ENCODE measurements at places on chromosomes 3 and 15. TPM values are rescaled to one million over a fixed set of nuclear protein-coding genes. Genes with fewer than 3 reads are reported as not detected.

Gene LIPC
- total RNA-seq = not detected

Gene LARP6
- 37.5 TPM for total RNA-seq

Gene TPRA1
- 44.5 TPM for total RNA-seq

Gene TGM5
- not detected for total RNA-seq

Gene P2RY1
- total RNA-seq = under 0.01 TPM

Gene CNBP
- 440 TPM for total RNA-seq

Gene HTR3D
- not detected for total RNA-seq

Gene EPHA6
- total RNA-seq = not detected

Gene PYGO1
- 1.0 TPM for total RNA-seq

Gene RETNLB
- not detected for total RNA-seq

Gene ZSCAN2
- 5.1 TPM for total RNA-seq

Gene FBXW12
- total RNA-seq = not detected

Gene PCOLCE2
- total RNA-seq = 2.8 TPM

Gene ST8SIA2
- total RNA-seq = 4.8 TPM

Gene SAMD7
- not detected for total RNA-seq

Gene TIPIN
- 7.7 TPM for total RNA-seq

Gene FOXL2NB
- total RNA-seq = 0.42 TPM

Gene CNTN6
- not detected for total RNA-seq

Gene RHCG
- 2.5 TPM for total RNA-seq

Gene CCR3
- total RNA-seq = 0.19 TPM

Gene OSTN
- not detected for total RNA-seq

Gene ASB14
- total RNA-seq = not detected

Gene CPEB1
- 0.38 TPM for total RNA-seq

Measured in mammary epithelial cell (primary cell).